ENCODE measurements at places on chromosomes 16 and 17.

DNA sequence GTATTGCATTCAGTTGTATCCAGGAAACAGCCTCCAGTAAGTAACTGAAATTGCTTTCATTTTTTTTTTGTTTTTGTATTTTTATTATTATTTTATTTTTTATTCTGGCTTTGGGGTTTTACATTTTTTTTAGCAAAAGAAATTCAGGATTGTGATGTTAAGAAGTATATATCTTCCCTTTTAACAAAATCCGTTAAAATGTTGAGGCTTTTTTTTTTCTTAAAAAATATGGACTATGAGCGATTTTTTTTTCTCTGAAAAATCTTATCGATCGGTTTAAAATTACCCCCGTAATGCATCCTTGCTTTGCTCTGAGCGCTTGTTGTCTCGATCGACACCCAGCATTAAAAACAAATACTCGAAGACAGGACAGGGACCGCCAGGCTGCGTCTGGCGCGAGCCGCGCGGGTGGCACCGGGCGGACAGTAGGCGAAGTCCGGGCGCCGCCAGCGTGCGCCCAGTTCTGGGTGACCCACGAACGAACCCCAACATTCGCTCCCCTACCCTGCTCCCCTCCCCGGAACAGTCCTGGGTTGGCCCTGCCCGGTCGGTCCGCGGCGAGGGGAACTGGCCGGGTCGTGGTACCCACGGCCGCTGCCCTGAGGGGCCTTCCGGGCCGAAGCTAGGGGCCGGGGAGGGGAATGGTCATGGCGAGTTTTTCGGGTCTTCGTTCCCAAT is 482 bp downstream of the BAHCC1 start:
- DNase-seq = no peak

DNA sequence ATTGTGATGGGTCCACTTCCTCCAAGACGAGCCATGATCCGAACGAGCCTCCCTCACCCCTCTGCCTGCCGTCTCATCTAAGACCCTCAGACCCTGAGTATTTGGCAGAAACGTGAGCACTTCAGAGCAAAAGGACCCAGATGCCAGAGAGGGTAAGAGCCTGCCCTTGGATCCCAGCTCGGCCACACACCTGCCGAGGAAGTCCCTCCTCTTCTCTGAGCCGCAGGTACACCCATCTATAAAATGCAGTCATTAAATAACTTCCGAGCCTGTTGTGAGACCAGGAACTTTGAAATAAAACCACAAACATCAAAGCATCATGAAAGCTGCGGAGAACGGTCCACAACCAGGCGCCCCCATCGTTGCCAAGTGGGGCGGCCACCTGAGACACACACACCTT is 64.8 kb upstream of the DOC2B start:
- DNase-seq = no peak

DNA sequence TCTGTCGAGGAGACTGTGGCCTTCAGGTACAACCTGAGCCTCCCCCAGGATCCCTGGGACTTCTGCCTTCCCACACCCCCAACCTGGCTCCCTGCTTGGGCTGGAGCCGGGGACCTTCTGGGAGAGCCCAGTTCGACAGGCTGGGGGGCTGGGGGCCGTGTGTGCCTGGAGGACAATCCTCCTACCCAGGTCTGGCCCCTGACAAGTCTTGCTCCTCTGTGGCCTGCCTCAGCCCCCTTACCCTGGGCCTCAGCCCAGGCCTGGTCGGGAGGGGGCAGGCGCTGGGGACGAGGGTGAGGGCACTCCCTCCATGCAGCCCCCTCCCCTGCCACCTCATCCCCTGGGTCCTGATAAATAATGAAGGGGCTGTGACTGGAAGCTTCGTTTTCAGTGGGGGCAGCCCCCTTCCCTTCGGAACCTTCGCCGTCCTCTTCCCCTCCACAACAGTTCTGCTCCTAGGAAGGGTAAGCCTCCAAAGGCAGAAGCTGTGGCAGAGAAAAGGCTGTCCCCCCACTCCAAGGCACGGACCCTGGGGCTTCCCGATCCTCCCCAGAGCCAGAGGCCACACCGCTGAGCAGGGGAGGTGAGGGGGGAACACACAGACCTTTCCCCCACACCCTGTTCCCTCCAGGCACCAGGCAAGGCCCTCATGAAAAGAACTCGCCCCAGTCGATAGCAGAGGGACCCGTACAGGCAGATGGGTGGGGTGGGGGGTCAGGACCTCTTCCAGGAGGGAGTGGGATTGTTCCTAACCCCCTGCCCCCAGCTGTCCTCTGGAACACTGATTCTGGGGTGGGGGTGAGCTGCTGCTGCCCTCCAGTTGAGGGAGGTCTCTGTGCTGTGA is 5.0 kb upstream of the BAHCC1 start:
- DNase-seq = no peak

- DNase-seq = no peak
Observed at GRCh38 chr17:43529947-43530287, 16.2 kb downstream of the ETV4 start.

- DNase-seq = no peak
Observed at GRCh38 chr16:26456074-26456473, 610.7 kb upstream of the C16orf82 start.

- DNase-seq = no peak
Observed at GRCh38 chr17:17447264-17447663, 29.5 kb upstream of the MED9 start.

DNA sequence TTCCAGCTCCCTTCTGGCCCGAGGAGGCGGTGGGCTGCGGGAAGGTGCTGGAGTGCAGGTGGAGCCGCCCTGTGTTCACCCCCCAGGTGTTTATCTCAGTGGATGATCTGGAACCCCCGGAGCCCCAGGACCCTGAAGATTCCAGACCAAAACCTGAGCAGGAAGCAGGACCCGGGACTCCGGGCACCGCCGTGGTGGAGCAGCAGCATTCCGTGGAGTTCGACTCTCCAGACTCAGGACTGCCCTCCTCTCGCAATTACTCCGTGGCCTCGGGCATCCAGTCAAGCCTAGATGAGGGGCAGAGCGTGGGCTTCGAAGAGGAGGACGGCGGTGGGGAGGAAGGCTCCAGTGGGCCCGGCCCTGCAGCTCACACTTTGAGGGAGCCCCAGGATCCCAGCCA is 25.5 kb downstream of the MNT start:
- DNase-seq = no peak

DNA sequence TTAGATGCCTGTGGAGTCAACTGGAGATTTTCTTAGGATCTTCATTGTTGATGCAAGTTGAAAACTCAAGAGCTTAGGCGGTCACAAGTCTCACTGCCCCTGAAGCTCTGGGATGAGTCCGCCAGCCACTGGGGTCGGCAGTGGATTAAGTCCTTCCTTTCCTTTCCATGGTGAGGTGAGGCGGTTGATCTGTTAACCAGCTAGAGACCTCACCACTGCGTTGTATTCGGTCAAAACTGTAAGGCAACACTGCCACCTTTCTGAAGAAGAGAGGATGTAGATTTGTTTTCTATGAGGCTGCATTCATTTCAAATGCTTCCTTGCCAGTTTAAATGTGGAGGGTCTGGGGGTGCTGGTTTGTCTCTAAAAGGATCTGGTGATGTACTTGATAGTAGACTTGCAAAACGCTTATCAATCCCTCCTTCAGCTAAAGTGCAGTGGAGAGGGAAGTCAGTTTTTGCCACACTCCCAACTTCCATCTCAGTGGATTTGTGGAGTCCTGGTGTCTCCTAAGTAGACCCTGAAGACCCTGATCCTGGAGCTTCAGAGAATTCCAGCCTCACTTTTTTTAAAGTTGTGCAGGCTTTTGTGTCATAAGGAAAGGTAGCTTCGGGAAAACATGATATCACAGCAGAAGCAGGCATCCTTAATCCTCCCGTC is 1.7 kb downstream of the MYOCD start:
- DNase-seq = no peak

- DNase-seq = peak; percentile 46
Observed at GRCh38 chr17:41666237-41666641, 22.4 kb upstream of the EIF1 start.

DNA sequence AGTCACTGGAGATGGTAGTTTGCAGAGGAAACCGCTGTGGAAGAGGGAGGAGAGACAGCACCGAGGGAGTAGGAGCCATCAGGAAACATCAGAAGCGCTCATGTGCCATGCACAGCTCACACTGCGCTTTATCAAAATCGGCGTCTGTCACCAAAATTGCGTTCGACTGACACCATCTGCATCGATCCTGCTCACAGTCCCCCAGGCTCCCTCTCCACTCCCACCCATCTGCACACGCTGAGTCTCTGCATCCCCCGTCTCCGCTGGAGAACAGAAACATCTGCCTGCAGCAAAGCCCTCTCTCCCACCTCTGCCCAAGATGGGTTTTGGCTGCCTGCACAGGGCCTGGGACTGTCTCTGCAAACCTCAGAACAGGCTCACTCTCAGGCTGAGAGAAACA is 187.5 kb upstream of the RPL38 start:
- DNase-seq = no peak

DNA sequence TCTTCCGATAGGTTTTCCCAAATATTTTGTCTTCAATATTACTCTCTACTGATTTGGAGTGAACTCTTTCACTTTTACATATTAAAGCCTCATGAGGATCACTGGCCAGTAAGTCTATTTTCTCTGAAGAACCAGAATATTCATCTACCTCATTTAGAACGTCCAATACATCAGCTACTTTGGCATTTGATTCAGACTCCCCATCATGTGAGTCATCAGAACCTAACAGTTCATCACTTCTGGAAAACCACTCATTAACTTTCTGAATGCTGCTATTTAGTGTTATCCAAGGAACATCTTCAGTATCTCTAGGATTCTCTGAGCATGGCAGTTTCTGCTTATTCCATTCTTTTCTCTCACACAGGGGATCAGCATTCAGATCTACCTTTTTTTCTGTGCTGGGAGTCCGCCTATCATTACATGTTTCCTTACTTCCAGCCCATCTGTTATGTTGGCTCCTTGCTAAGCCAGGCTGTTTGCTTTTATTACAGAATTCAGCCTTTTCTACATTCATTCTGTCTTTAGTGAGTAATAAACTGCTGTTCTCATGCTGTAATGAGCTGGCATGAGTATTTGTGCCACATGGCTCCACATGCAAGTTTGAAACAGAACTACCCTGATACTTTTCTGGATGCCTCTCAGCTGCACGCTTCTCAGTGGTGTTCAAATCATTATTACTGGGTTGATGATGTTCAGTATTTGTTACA is 30.9 kb downstream of the BRCA1 start:
- no peak for DNase-seq

DNA sequence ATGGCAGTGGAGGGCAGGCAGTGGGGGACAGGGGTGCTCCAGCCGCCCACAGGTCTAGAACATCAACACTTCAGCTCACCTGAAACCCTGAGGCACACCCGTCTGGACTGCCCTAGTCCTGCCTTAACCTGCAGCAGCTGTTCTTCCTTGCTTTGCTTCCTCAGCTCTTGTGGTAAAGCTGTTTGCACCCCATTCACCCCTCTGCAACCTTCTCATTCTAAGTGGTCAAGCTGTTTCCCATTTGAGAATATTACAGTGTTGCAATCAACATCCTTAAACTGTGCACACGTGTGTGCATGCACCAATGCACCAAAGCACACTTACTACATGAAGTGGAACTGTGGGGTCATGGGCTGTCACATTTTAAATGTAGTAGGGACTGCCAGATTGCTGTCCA is 32.4 kb downstream of the SCNN1B start:
- no peak for DNase-seq
